Myocyte (in vitro differentiated cells): ENCODE measurements at places on chromosomes 4 and X. TPM values are rescaled to one million over a fixed set of nuclear protein-coding genes. Genes with fewer than 3 reads are reported as not detected.

The RAB41 gene
- not detected in 2 replicates for total RNA-seq

DNA sequence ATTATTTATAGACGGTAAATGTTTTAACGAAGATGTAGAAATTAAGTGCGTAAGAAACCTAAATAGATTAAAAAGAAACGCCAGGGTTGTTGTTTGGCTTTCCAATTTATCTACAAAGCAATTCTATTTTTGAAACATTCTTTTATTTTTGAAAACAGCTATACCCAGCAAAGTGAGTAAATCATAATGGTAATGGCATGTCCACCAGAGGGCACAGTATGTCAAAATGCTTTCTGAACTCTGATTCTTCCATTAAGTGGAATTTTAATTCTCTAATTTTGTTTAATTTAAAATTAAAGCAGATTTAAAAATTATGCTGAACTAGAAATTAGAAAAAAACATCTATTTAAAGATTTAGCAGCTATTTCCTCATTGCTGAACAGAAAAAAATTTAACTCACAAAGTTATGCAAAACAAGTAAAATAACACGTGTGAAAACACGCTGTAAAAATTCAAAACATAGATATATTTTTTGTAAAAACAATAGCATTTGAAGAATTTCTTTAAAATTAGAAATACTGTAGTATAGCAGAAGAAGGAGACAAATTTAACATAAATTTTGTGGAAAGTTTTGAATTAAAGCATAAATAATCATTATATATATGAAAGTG, 26.5 kb downstream of the RASSF6 start:
- peak; percentile 64 for DNase-seq

The CACNA1F gene
- total RNA-seq = not detected in 2 replicates

The MUC7 gene
- total RNA-seq = not detected in 2 replicates

DNA sequence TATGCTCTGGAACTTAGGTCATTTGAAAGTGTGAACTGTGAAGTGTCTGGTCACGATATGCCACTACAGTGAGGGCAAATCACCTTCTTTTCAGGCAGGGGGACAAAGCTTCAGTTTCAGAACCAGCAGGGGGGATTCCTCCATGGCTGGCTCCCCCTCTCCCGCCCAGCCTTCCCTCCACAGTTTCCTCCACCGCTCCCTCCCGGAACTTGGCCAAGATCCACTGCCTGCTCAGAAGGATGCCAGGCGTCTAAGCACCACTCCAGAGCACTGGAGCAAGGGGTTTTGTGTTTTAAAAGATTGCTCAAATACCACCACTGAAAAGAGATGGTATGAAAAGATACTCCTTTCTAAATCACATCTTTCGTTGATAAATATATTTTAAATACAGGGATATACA, 126.9 kb downstream of the ELOVL6 start:
- DNase-seq = no peak

DNA sequence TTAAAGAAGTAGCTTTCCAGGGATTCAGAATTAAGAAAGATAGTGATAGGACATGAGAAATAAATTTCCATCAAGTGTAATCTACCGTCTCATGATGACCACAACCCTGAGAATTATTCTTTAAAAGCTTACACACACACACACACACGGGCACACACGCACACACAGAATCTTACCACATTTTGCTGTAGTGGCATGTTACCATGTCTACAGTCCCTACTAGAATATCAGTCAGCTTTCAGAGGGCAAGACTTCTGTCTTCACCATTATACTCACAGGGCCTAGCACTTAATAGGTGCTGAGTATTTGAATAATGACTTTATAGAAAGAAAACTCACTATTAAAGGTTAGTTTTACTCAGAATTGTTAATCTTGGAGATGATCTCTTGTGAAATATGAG, 15.4 kb downstream of the CMC4 start:
- no peak for DNase-seq

The MMRN1 gene
- total RNA-seq = not detected in 2 replicates

- no peak for DNase-seq
These were observed 58.7 kb downstream of the NBDY start for GRCh38 chrX:56787734-56788152.

The ACE2 gene
- total RNA-seq = not detected in 2 replicates

DNA sequence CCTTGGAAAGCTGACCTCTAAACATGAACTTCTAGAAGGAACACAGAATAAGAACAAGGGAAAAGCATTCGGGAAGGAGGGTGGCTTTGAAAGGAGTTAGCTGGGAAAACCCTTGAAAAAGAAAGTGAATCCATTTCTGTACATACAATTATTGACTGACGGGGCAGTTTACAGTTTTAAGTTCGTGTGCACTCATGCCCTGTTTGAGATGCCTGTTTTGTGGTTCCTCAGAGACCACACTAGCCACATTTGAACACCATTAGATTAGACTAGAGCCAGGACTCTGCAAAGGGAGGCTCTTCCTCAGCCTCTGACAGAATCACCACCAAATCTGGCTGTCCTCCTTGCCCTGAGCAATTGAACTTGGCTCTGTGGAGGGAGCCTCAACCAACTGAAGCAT, 158.3 kb downstream of the PALLD start:
- peak; percentile 74 for DNase-seq

- DNase-seq = no peak
These were observed 19.1 kb downstream of the SASH3 start for GRCh38 chrX:129798888-129799287.

The CT83 gene
- total RNA-seq = not detected in 2 replicates

DNA sequence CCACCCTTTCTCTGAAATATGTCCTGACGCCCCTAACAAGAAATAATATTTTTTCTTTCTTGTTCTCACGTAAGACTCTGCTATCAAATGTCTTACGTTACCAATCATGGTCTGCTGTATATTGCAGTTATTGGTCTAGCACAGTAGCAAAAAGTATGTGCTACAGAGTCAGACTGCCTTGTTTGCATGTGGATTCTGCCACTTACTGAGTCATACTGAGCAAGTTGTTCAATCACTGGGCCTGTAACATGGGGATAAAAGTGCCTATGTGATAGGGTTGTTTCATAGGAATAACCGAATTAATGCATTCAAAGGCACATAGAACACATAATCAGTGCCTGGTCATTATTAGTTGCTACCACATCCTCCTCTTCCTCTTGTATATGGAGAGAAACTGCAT, 14.1 kb downstream of the RPGR start:
- no peak for DNase-seq

GRCh38 chr4:11488657-11489452, 60.2 kb upstream of the HS3ST1 start:
- DNase-seq = no peak

The ZNF157 gene
- 0.08 and 0.47 TPM in 2 replicates for total RNA-seq

The SH2D1A gene
- not detected in 2 replicates for total RNA-seq

DNA sequence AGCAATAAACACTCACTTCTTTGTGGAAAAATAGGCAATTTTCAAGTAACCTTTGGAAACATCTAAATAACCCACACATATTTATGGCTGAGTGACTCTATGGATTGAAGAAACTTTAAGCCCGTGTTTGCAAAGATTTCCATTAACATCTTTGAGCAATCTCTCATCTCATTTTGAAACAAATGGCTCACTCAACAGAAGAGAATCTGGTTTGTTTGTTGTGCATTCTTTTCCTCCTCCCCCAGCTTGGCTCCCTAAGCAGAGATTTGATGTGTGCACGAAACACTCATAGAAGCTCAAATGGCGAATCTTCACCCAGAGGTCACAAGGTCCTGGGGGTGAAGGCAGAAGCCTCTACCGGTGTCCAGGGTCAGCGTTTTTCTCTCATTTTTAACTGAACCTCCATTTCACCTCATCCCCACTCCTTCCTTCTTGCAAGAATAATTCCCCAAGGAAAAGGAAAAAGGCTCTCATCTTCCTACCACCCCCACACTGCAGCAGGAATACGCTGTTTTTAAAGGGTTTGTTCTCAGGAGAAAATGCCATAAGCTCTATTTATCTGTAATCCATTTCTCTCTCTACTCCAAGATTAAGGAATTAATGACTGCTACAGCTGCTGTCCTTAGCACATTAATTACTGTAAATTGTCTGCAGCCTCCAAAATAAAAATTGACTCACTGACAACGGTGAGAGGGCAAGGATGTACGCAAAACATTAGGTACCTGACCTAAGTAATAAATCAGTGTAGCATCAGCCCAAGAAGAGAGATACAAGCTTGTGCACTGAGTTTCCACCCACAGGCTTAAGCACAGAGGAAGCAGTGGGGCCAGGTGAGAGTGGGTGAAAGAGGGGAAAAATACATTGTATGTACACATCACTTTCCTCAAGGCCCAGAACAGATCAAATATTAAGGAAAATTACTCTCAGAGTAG, 307.6 kb upstream of the NOCT start:
- peak; percentile 4 for DNase-seq

DNA sequence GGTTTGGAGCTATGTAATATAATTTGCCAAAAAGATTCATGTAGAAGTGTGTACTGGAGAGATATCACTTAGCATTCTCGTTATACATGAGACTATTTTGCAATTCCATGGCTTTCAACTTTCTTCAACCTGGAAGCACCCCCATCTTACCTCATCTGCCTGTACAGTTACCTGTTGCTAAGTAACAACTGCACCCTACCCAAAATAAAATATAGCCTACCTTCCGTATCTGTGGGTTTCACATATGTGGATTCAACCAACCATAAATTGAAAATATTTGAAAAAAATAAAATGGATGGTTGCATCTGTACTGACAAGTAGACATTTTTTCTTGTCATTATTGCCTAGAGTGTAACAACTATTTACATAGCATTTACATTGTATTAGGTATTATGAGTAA, 278.3 kb downstream of the PPP1R2C start:
- DNase-seq = no peak

The UGT2B15 gene
- not detected in 2 replicates for total RNA-seq

DNA sequence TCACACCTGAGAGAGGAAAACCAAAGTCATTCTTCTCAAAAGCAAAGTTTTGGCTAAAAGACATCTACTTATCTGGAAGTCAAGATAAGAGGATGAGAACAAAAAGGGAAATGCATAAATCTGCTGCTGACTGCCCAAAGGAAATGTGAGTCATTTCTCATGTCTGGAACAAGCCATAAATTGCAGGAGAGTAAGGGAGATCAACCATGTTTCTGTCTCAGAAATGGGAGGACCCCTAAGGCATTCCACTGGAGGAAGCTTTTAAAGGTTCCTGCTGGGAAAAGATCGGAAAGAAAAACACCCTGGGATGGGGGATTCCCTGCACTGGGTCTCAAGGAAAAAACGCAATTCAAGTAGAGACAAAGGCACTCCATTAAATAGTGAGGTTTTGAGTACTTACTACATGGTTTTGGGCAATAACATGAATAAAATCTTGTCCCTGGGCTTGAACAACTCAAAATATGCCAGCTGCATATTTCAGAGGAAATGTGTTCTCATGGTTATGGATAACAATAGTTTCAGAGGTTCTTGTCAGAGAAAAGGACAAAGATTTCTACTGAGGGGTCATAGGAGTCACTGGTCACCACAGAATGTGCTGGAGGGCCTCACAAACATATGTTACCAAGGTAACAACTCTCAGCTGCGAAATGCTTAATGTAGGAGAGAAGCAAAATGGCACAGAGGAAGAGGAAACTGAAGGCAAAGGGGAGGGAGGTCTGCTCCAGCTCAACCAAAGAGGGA, 19.3 kb downstream of the GPR143 start:
- peak; percentile 18 for DNase-seq

The NAAA gene
- 41.4 and 49.4 TPM in 2 replicates for total RNA-seq

DNA sequence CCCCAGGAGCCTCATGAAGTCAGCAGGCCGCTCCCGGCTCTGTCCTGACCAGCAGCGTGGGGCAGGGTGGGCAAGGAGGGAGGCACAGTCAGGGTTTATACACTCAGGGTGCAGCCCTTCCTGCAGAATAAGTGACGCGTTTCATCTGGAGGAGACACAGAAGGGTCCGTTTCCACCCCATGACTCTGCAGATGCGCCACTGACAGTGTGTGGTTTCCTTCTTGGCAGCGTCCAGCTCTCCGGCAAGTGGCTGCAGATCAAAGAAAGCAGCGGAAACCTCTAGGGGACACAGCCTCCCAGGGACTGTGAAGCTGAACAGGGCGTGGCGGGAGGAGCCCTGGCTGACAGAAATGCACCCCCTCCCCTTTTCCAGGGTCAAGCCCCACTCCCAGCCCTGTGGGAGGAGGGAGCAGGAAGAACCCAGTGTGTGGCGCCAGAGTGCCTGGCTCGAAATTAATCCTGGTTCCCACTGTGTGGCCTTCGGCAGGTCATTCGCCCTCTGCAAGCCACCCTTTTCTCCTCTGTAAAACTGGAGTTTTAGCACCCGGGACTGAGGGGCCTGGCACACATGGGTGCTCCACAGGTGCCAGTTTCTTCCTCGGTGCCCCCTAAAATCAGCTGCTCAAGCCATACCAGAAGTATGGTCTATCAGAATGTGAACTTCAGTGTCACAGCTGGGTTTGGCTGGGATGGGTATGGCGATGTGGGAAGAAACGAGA, 17.3 kb upstream of the TBC1D14 start:
- DNase-seq = peak; percentile 79

The JAKMIP1 gene
- 0.16 TPM in 1 of 2 replicates, not detected in the other for total RNA-seq

The PRDM5 gene
- 12.3 and 13.3 TPM in 2 replicates for total RNA-seq

DNA sequence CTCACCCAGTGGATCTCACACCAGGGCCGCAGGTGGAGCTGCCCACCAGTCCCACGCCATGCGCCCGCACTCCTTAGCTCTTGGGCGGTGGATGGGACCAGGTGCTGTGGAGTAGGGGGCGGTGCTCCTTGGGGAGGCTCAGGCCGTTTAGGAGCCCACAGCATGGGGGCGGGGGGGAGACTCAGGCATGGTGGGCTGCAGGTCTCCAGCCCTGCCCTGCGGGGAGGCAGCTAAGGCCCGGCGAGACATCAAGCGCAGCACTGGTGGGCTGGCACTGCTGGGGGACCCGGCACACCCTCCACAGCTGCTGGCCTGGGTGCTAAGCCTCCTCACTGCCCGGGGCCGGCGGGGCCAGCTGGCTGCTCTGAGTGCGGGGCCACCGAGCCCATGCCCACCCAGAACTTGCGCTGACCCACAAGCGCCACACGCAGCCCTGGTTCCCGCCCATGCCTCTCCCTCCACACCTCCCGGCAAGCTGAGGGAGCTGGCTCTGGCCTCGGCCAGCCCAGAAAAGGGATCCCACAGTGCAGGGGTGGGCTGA, 312.9 kb upstream of the GIMD1 start:
- no peak for DNase-seq

GRCh38 chrX:68375803-68376202, 57.5 kb downstream of the OPHN1 start:
- no peak for DNase-seq

GRCh38 chrX:153623310-153624029, 23.5 kb upstream of the DUSP9 start:
- DNase-seq = no peak

DNA sequence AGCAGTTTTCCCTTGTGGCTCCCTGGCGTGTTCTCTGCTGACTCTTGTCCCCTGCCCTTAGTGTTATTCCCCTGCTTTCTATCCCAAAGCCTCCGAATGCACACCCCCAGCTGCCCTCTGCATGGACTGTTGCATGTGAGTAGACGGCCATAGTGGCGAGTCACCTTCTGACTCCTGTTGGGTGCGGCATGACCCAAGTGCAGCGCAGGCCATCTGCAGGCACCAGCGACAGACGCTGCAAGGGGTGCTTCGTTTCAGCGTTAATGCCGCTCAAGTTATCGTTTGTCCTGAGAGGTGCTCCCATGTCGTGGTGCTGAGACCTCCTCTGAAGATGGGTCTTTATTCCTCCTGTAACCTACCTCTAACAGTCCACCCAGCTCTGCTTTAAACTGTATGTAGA, 57.7 kb downstream of the NOP14 start:
- DNase-seq = no peak

The HSFX2 gene
- total RNA-seq = not detected in 2 replicates

GRCh38 chrX:130264573-130264972, 4.1 kb downstream of the ZNF280C start:
- no peak for DNase-seq
